ENCODE measurements at places on chromosomes 5 and 9. TPM values are rescaled to one million over a fixed set of nuclear protein-coding genes. Genes with fewer than 3 reads are reported as not detected.
A peak's percentile ranks its signal among the peaks of the same experiment; 100 is the strongest.

- no peak for DNase-seq
These were observed 372.9 kb downstream of the OSTF1 start for GRCh38 chr9:75461183-75461582.

GRCh38 chr5:166329149-166329800 is 1962.2 kb upstream of the WWC1 start:
- no peak for DNase-seq

The N4BP3 gene
- 4.1 TPM for total RNA-seq

DNA sequence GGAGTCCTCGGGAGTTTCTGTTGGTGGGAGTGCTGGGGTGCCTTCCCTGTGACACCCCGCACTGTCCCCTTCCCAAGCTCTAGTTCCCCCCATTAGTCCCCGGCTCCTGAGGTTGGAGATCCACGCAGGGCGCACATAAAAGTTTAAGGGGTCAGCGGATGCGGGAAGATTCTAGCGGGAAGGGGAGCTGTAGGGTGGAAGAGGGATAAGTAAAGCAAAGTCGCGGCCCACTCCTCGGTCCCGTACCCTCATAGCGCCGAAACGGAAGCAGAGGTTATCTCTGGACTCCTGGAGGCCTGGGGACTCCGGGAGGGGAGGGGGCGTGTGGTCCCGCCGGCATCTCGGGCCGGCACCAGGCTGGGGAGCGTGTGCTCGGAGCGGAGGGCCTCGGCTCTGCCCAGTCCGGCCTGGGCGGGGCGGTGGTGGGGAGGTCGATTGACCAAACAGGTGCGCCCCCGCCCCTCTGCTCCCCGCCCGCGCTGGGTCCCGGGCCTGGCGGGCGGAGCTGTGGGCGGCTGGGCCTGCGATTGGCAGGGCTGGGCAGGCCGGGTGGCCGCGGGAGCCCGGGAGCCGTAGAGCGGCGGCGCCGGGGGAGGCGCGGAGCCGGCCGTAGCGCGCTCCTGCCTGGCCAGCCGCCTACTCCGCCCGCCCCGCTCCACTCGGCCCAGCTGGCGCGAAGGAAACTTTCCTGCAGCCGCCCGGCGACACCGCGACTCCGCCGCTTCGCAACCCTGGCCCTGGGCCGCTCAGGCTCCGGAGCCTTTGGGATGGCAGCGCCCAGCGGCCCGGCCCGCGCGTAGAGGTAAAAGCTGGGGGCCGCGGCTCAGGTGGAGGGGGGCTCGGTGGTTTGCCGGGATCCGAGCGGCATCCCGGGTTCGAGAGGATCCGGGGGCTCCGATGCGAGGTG is 52.2 kb upstream of the DAB2IP start:
- peak; percentile 79 for DNase-seq

The ADAMTS19 gene
- 6.5 TPM for total RNA-seq

- no peak for DNase-seq
These were observed 59.2 kb downstream of the CDH18 start for GRCh38 chr5:19928562-19929421.

GRCh38 chr5:10599113-10599512 is 35.2 kb downstream of the ANKRD33B start:
- no peak for DNase-seq

GRCh38 chr5:135543485-135544304 is 7.9 kb upstream of the NEUROG1 start:
- DNase-seq = no peak

DNA sequence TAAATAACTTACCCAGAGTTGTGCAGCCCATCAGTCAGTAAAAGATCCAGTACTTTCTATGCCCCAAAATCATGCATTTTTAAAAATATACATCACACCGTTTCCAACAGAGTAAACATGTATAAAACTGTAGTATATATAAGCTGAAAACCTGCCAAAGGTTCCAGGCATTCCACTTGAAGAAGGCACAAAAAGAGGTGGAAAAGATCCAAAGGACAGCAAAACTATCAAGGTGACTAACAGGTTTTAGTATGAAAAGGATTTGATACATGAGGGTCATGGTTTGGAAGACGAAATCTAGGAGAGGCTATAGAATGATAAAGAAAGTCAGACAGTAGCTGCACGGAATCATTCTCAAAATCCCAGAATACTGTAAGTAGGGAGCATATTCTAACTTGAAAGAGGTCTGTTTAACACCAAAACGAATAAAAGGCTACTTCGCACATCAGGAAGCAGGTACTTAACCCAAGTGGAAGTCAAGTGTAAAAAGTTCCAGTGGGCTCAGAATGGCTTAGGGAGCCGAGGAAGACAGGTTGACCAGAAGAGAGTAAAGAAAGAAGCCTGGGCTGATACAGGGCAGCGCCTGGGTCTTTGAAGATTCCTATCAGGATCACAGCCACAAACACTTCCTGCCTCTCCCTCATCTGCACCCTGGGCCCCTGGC is 207.2 kb downstream of the ADAMTS12 start:
- DNase-seq = no peak

All from frontal cortex (tissue), 4 donors.